SHP77 treated with DMSO at 0.1 percent for 48 hours (cell line): ENCODE measurements at places on chromosomes 12 and 14.

- no peak for DNase-seq
Observed at GRCh38 chr14:68571114-68571591, 221.7 kb downstream of the ZFP36L1 start.

GRCh38 chr12:131896811-131897270 is 2.4 kb downstream of the ULK1 start:
- peak; percentile 34 for DNase-seq

GRCh38 chr12:93762912-93763553 is 85.9 kb downstream of the CRADD start:
- DNase-seq = no peak

DNA sequence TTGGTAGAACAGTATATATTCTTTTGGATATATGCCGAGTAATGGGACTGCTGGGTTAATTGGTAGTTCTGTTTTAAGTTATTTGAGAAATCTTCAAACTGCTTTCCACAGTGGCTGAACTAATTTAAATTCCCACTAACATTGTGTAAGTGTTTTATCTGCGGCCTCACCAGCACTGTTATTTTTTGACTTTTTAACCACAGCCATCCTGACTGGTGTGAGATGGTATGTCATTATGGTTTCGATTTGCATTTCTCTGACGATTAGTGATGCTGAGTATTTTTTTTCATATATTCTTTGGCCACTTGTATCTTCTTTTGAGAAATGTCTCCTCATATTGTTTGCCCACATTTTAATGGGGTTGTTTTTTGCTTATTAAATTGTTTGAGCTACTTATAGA is 357.4 kb downstream of the C12orf50 start:
- DNase-seq = no peak

DNA sequence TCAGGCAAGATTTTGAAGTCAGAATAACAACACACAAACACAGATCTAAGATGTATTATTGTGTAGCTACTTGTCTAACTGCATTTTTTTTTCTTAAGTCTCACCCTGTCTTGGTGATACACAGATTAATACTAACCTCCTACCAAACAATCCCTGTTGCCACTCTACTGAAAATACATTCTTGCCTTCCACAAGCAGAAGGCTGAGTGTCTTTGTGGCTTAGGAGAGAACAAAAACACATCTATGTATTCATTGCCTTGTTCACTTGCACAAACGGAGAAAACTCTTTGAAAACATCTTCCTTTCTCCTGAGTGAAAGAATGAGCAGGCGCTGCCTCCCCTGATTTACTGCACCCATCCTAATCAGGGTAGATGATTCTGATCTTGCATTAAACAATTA is 642.2 kb downstream of the DIO2 start:
- no peak for DNase-seq

DNA sequence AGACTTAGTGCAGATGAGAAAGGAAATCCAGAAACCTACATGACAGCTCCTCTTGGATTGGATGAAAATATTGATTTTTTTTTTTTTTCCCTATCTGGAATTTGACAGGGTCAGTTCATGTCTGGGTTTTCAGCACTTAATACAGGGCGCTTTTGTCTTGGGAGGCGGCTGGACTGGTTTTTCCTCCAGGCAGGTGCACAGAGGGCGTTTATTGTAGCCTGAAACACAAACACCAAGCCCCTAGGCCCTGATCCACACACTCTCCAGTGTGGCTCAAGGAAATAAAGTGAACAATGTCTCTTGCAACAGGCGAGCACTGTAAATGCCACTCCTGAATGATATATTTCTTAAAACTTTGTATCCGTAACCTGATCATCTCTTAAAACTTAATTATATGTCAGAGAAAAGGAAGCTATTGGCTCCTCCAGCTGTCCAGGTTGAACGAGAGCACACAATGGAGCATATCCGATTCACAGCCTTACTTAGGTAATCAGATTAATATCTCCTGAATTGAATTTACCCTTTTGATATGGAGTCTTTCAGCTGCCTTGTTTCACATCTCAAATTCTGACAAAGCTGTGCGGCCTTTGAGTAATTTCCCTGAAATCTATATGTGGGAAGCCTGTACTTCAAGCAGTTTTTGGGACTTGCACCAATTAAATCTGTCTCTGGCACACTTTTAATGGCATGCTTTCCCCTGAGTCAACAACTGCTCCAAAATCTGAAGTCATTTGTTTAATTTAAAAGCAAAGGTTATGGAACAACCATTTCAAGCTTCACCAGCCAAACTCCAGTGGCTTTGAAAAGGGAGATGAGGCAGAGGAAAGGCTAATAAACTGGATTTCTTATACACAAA is 485.7 kb downstream of the ZFP36L1 start:
- DNase-seq = peak; percentile 37

DNA sequence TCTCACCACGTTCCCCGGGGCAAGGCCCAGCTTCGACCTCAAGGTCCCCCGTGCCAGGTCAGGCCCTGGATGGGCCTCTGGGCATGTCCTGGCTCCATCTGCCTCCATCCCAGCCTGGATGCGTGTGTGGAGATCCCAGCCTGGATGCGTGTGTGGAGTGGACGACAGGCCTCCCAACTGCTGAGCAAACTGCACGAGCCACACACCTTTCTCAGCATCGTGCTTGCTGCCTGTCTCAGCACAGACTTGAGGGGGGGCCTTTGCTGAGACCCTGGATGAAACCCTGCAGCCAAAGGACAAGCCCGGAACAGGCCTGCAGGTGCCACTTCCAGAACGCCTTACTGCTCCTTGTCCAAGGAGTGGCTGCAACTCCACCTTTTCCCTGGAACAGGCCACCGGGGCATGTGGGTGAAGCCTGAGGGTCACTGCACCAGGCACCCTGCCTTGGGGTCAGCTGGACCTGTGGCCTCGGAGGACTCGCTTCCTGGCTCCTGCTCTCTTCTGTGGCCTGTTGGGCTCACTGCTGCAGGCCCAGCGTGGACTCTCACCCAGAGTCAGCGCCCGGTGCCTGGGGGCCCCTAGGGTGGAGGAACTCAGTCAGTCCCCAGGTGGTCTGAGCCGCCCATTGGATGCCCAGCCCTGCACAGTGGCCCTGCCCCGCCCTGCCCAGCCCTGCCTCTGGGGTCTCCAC is 176.0 kb downstream of the KIF26A start:
- no peak for DNase-seq

- no peak for DNase-seq
Observed at GRCh38 chr14:35395283-35395682, 9.3 kb downstream of the NFKBIA start.

GRCh38 chr14:95699412-95699811 is 13.2 kb downstream of the TCL1B start:
- no peak for DNase-seq

GRCh38 chr12:32901553-32901952 is 5.0 kb upstream of the PKP2 start:
- DNase-seq = no peak

- no peak for DNase-seq
Observed at GRCh38 chr12:12646483-12647072, 34.9 kb downstream of the CREBL2 start.

DNA sequence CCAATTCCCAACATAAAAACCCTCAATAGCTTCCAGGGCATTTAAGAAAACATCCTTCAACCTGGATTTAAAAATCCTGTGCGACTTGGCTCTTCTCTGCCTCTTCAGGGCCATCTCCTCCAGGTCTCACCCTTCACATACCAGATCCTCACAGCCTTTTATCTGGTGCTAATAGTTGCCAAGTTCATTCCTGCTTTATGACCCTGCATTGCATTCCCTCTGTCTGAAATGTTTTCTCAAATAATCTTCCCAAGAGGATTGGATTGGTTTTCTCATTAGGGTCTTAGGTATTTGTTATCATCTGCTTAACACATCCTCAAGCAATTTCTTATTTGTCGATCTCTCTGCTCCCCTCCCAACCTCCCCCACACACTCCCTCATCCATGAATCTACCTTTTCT is 832.0 kb downstream of the GALC start:
- no peak for DNase-seq

- peak; percentile 44 for DNase-seq
Observed at GRCh38 chr12:85076688-85077430, 40.7 kb downstream of the LRRIQ1 start.

DNA sequence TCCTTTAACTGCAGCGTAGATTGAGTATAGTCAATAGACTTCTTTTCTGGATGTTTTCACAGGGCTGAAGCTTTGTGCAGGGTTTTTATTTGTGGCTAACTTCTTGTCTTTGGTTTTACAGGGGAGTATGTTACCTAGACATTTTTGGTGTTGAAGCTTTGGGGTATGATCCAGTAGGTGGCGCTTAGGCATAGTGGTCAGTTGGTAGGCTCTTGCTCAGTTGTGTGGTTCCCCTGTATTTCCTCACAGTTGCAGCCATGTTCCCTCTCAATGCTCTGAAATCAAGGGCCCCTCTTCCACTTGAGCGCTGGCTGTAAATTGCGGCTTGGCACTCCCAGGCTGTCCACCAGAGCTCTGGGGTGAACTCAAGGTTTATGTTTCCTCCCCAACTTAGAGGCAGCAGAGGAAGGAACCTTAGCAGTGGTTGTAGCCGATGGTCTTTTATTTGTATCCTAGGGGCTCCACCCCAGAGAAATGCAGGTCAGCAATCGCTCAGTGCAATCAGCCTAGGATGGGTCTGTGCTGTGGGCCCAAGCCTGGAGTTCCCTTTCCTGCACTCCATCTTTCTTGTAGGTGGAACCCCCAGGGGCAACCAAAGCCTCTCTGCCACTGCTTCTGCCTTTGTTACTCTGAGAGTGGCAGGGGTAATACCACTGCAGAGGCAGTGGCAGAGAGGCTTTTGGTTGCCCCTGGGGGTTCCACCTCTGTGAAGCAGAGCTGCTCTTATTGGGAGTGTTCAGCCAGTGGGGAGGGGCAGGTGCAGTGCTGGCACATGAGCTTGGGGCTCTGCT is 55.1 kb downstream of the CMAS start:
- DNase-seq = no peak

DNA sequence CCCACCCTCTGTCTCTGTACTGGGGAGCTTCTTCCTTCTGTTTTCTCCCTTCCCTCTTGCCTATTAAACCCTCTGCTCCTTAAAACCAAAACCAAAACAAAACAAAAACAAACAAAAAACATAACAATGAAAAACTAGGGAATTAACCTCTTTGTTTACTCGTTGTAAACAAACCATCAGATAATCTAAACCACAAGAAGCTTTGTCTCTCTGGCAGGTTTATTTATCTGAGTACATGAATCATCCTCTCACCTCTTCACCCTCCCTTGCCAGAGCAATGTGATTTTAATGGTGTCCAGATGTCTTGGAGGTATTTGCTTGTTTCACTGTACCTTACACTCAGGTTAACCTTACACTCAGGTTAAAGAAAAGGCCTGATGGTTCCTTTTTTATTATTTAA is 66.1 kb downstream of the DYRK2 start:
- no peak for DNase-seq

- no peak for DNase-seq
Observed at GRCh38 chr14:88346048-88346639, 23.1 kb upstream of the KCNK10 start.
